ENCODE measurements at places on chromosomes 11 and 22.
A peak's percentile ranks its signal among the peaks of the same experiment; 100 is the strongest.

GRCh38 chr11:30474151-30474954 lies 111.8 kb downstream of the MPPED2 start:
- DNase-seq: no peak

GRCh38 chr11:84398017-84398626 lies 1112.0 kb upstream of the CCDC90B start:
- DNase-seq: no peak

DNA sequence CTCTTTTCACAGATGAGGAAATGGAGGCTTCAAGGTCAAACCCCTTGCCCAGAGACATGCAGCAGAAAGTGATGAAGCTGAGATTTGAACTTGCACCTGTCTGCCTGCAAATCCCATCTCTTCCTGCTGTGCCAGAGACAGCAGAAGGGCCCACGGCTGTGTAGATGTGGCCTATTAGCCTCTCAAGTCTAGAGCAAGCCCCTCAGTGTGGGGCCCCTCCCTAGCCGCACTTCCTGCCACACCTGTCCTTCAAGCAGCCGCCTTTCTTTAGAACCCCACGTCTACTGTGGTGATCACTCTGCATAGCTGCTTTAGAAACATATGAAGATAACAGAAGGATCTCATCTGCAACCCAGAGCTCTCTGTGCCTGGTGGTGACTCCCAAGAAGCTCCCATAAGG lies 41.2 kb upstream of the JAM3 start:
- no peak for DNase-seq

GRCh38 chr11:113168354-113169342 lies 145.7 kb upstream of the TTC12 start:
- DNase-seq: no peak

GRCh38 chr11:12410006-12410728 lies 32.8 kb downstream of the PARVA start:
- no peak for DNase-seq

- no peak for DNase-seq
These were observed 1.9 kb downstream of the KCNJ5 start for GRCh38 chr11:128892866-128893565.

DNA sequence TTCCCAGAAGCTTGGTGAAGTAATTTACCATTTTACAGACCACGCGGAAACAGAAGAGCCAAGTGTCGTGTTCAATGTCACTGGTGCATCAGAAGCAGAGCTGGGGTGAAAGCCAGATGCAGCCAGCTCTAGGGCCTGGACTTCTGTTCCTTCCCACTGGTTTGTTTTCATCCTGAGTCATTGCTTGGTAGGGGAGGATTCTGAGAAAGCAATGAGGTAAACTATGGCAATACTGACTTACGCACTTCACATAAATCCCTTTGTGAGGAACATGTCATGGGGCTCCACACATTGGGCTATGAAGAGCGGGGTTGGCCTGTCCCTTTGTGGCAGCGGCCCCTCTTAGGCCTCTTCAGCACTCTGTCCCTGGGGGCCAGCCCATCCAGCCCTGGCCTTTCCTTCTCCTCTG lies 52.4 kb upstream of the RBFOX2 start:
- no peak for DNase-seq

DNA sequence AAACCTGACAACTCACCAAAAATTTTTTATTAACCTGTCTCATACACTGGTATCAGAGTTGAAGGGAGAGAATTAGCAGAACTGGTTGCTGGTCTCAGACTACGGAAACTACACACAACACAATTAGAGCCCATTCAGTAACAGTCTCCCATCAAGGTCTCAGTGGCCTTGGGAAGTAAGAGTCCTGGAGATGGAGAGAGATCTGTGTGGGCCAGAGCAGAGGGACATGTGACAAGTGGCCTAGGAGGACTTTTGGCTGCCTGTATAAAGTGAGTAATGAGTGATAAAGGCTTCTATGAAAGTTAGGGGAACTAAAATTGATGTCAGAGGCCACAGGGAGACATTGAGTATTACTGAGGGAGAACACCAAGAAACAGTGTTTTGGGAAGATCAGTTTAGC lies 58.9 kb downstream of the PARVA start:
- no peak for DNase-seq

- no peak for DNase-seq
These were observed 21.4 kb downstream of the POU2F3 start for GRCh38 chr11:120261321-120261720.

DNA sequence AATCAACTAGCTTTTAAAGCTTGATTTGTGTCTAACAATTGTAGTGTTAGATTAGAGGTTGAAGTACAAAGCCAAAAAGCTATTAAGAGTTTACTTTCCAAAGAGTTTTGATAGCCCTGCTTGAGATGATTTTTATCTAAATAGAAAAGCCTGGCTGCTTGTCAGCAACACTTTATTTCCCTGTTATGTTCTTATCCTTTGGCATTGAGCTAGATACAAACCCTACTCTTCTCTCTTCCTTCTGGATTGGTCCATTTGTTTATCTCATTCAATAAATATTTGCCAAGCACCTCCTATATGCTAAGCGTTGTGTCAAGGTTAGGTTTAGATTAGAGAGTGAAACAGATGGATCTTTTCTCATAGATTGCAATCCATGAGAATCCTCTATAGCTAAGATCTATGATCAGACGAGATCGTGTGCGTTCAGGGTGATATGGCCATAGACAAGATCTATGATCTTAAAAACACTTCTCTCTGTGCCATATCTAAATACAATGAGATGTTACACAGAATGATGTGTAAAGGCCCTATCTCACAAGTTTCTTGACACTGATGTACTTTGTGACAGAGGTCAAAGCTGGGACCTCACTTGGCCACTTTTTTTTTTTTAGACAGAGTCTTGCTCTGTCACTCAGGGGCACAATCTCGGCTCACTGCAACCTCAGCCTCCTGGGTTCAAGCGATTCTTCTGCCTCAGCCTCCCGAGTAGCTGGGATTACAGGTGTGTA lies 57.8 kb downstream of the CTNND1 start:
- DNase-seq: no peak

DNA sequence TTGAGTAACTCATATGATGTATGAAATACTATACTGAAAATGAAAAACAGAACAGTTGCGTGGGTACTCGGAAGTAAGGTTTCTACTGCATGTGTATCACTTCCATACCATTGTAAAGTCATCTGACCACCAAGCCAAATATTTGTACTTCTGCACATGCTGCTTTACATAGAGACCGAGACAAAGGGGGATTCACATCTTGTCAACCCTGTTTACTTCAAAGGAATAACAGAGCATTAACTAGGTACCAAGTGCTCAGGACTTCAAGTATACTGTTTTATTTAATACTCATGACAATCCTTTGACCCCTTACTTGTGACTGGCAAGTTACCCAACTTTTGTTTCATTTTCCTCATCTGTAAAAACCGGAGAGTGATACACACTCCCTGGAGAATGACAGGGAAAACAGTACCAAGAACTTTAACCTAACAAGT lies 9.9 kb downstream of the MAPK1 start:
- no peak for DNase-seq

GRCh38 chr11:1260023-1260501 lies 37.2 kb downstream of the MUC5B start:
- no peak for DNase-seq

- no peak for DNase-seq
These were observed 1.1 kb downstream of the MUC5AC start for GRCh38 chr11:1158681-1159487.

- no peak for DNase-seq
These were observed 19.6 kb downstream of the RHOD start for GRCh38 chr11:67076202-67076601.

GRCh38 chr11:46331282-46331984 lies 15.8 kb upstream of the DGKZ start:
- peak; percentile 20 for DNase-seq

- DNase-seq: no peak
These were observed 23.9 kb downstream of the LRFN4 start for GRCh38 chr11:66880496-66881450.

DNA sequence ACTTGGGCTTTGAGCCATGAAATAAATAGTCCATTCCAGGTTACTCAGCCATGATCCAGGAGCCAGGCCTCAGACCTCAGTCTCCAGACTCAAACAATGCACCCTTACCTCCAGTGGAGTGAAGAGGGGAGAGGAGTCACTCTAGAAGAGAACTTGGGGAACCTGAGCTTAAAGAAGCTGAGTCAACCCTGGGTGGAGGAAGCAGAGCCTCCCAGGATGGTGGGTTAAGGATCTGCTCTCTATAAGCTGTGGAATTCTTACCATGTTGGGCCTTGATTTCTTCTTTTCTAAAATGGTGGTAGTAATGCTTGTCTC lies 113.2 kb downstream of the NECTIN1 start:
- DNase-seq: no peak

GRCh38 chr11:119722281-119722794 lies 6.7 kb downstream of the NECTIN1 start:
- DNase-seq: no peak

GRCh38 chr11:66867425-66868040 lies 10.7 kb downstream of the LRFN4 start:
- no peak for DNase-seq

GRCh38 chr11:115672412-115672811 lies 168.2 kb upstream of the CADM1 start:
- no peak for DNase-seq

DNA sequence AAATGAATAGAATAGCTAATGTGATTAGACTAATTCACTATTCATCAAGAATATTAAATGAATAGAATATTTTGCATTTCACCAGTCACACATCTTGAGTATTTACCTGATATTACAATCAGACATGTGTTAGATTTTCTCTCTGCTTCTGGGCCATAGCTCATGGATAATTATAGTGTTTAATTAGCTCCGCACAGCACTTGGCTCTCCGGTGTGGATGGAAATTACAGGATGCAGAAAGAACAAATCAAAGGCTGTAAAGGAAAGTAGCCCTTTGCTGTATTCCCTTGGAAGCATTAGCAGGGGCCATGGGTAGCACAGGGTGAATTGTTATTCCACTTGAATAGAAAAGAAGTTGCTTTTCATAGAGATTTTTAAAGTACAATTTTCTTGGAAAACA lies 320.3 kb upstream of the SORL1-AS1 start:
- no peak for DNase-seq

DNA sequence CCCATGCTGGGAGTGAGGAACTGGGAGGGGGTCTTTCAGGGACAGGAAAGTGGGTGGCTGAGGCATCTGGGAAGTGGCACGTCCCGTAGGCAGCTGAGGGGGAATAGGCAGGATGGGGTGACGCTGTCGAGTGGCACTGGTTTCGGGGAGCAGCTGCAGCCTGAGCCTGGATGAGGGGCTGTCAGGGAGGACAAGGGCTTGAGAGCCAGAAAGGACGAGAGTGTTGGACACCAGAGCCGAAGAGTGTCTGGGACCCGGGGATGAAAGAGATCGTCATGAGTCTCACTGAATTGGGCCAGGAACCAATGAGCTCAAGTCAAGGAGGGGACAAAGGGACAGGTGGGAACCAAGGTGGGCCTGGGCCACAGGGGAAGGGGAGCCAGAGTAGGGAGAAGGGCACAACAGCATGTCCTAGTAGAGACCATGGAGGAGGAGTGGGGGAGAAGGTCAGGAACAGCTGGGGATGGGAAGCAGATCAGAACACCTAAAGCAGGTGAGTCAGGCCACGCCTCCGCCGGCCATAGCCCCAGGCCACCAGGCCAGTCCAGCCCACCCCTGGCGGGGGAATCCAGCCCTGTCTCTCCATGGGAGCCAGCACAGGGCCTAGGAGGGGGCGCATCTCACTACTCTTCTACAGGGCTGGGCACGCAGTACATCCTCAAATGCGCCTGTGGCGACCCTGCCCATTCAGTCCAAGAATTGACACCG lies 4.2 kb downstream of the RAB3IL1 start:
- DNase-seq: no peak

- DNase-seq: no peak
These were observed 973.6 kb upstream of the TENM4 start for GRCh38 chr11:80414181-80415165.

DNA sequence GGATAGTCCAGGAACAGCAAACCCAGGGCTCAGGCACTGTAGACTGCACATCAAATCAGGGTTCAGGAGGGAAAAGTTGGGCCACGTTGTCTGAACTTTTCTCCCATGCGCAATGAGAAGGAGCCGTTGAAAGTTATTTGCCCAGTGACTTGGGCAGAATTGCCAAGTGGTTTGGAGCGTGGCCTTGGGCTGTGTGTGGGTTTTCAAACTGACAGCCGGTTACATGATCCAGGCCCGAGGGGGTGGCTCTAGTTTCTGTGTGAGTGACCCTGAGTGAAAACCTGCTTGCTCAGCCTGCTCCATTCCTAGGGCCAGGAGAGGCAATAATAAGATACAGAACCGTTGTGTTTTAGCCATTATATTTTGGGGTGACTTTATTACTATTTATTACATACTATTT lies 20.3 kb downstream of the MB start:
- no peak for DNase-seq

DNA sequence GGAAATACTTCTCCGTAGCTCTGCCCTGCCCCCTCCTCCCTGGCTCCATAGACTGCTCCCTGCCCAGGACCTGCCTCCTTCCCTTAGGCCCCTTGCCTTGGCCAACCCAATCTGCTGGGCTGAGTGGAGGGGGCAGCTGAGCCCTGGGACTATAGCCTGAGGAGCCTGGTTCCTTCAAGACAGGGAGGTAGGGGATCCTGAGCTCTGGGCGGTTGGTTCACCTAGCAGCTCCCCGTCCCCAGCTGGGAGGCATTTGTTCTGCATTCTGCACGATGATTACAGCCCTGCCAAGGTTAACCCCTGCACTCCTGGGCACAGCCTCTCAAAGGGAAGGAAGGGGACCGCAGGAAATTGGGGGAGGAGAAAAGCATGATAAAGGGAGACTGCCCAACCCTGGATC lies 3.6 kb upstream of the CDC42EP1 start:
- no peak for DNase-seq

GRCh38 chr11:113937918-113938317 lies 33.3 kb downstream of the HTR3B start:
- DNase-seq: no peak

DNA sequence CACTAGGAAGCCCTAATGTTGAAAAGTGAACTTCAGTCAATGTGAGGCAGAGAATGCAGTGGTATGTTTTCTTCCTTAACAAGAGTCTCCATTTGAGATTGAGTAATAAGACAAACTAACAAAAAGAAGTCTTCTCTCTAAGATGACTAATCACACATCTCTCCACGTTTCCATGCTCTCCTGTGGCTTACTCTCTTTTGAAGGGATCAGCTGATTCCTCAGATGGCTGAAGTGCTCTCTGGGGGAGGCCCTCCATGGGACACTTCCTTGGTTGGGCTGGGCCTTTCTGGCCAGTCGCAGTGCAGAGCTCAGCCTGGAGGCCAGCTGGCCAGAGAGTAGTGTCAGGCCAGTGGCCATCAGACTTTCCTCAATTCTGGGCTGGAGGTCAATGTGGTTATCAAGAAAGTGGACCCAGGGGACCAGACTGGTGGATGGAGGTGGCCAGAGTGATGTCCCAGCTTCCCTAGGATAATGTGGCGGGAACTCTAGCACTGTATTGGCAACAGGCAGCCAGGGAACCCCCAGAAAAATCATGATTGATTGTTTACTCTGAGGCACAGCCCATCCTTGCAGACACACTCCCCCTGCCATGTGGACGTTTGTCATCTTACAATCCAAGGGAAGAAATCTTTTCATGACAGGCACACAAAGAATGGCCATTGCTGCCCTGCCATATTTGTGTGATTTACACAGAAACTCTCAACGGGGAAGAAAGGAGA lies 14.5 kb downstream of the CSRP3 start:
- no peak for DNase-seq

GRCh38 chr11:79255965-79256364 lies 184.9 kb downstream of the TENM4 start:
- no peak for DNase-seq
